ENCODE measurements at places on chromosomes 2 and 18.

DNA sequence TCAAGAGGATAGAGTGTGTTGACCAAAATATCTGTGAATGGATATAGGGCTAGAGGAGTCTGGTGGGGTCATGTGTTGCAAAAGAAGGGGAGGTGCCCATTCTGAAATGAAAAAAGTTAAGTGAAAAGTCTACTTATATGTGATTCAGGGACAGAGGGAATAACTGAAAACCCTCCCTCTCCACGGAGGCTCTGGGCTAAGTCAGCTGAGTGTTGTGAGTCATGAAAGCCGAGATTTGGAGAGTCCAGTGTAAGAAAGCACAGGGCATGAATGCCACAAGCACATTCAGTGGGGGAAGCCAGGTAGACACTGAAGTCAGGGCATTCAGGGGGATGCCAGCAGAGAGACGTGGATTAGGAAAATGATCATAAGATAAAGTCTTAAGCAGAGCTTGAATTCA lies 871.9 kb downstream of the TSN start:
- DNase-seq: no peak

- DNase-seq: no peak
Observed at GRCh38 chr2:58904095-58904494, 663.0 kb upstream of the FANCL start.

DNA sequence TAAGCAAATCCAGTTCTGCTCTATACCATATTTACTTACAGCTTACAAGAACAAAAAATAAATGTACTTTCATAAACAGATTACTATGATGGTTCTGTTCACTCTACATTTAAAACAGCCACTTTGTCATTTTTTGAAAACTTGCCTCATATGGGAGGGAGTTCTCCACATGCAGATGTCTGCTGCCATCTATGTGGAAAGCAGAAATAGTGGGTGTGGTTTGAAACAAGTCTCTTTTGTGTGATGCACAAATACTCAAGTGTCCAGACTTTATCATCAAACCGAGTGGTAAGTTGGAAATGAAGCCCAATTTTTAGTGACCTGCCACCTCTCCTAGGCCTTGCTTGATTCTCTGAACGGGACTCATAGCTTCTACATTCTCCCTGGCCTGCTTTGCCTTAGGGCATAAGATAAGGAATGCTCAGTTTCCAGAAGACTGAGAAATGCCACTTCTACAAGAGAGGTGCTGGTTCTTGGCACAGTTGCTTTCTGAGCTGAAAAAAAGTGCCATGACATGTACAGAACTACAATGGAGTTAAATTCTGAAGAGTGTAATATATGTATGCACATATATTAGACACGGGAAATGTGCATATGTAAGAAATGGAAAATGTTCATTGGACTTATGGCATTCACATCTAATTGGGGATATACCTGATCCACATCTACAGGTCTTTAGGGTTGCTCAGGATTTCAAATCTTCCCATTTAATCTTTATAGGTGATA lies 221.0 kb downstream of the SLC8A1 start:
- DNase-seq: no peak

DNA sequence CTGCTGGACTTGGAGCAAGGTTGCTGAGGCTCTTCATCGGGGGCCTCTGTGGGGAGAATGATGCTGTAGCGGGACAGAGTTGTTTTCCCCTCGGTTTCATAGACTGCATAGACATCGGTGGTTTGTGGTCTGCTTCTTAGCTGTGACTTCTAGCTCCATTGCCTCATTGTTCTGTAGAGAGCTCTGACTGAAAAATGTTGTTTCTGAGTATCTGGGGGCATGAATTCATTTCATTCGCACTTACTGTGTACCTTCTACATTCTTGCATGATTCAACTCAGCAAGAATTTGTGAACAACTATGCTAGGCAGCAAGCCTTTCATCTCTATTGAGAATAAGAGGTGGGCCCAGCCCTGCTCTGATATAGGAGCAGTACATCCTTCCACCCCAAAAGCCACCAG lies 406.8 kb downstream of the NBAS start:
- DNase-seq: peak; percentile 57

All from fibroblast of skin of abdomen (primary cell).